ENCODE measurements at places on chromosomes 16 and 17.

GRCh38 chr17:83012200-83012785 lies 67.1 kb upstream of the METRNL start:
- no peak for DNase-seq
- H3K27me3 ChIP-seq = no peaks in the 10 kb centered on the region
- H3K36me3 ChIP-seq = peaks cover 22% of the 10 kb centered on the region
- no peak overlapping the region for H3K4me3 ChIP-seq

DNA sequence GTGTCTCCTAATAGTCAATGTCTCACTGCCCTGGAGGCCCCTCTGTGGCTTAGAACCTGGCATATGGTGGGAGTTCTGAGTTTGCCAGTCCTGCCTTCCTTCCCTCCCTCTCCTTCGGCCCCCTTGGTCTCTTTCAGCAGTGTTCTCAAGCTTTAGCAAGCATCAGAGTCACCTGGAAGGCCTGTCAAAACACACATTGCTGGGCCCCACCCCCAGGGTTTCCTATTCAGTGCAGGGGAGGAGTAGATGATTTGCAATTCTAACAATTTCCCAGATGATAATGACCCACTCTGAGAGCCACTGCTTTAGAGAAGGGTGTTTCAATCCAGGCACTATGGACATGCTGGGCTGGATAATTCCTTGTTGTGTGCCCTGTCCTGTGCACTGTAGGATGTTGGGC lies 26.4 kb upstream of the TMEM220 start:
- DNase-seq = no peak
- H3K4me1 ChIP-seq = no peaks in the 10 kb centered on the region
- no peak overlapping the region for H3K4me3 ChIP-seq
- H3K27ac ChIP-seq = no peak overlapping the region

GRCh38 chr17:64256913-64257807 lies 5.9 kb downstream of the TEX2 start:
- no peaks in the 10 kb centered on the region for H3K36me3 ChIP-seq
- peak; percentile 35 for DNase-seq
- H3K4me3 ChIP-seq = no peak overlapping the region
- H3K4me1 ChIP-seq = peaks cover 7% of the 10 kb centered on the region

DNA sequence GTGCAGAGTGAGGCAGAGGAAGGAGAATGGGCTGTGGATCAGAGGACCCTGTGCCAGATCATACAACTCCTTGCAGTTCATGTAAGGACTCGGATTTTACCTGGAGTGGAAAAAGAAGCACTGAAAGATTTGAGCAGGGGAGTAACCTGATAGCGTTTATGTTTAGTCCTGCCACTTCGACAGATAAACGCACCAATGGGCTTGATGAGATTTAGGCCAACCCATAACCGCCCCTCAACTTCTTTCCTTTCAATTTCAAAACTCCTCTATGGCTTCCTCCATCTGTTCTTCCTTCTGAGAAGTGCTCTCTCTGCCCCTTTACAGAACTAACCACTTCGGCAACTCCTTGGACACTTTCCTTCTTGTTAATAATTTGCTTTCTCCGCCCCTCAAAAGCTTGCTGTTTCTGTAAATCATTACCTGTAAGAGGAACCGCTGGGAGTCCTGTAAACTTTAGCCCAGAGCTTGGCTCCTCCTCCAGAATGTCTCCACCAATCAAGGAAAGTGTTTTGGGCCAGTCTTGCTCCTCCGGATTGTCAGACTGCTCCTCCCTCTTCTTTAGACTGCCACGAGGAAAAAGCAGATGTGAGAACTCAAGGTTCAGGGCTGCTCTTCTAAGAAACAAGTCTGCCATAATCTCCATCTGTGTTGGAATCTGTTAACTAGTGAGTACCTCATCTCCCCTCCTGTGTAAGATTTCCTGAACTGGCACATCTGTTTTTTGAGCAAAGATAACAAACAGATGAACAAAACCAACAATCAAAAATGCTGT lies at the start of gene ACSM3:
TSS of gene ACSM3 (plus strand) at position 554 of the 772 bp plus-strand sequence. CDS start 6,021 bp downstream, outside the sequence.
- H3K4me3 ChIP-seq = no peak within 1 kb of the TSS
- H3K27me3 ChIP-seq = no peaks in the 10 kb centered on the region
- DNase-seq = peak; percentile 81
- peak within 1 kb of the TSS; percentile 99 for H3K27ac ChIP-seq
- peaks cover 6% of the 10 kb centered on the region for H3K4me1 ChIP-seq

- H3K27me3 ChIP-seq = no peaks in the 10 kb centered on the region
- H3K36me3 ChIP-seq = peaks cover 57% of the 10 kb centered on the region
- peaks cover 24% of the 10 kb centered on the region for H3K4me1 ChIP-seq
- H3K4me3 ChIP-seq = peak overlapping the region; percentile 94
- DNase-seq = peak; percentile 42
Measured at GRCh38 chr17:16439811-16440351, 24.5 kb downstream of the TRPV2 start.

DNA sequence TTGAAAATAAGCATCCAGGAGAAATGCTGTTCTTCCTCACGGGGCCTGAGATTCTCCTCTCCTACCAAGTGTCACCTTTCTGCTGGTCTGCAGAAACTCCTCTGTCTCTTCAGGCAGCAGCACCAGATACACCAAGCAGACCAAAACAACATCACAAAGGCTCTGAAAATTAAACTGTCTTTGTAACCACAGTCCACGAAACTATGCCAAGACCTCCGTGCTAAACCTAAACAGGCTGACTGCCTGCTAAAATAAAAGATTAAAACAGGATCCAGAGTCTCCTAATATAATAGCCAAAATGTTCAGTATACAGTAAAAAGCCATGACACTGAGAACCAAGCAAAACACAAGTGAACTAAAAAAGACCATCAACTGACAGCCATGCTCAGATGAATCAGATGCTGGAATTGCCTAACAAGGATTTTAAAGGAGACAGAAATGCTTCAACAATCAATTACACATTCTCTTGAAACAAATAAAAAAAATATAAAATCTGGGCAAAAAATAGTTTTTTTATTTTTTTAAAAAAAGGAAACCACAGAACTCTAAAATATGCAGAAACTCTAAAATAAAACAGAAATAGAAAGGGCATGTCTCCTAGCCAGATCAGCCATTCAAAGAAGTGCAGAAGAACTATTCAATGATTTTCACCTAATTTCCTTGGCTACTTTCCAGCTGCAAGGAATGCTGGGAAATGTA lies 50.3 kb upstream of the TOX3 start:
- no peak for DNase-seq
- no peaks in the 10 kb centered on the region for H3K27me3 ChIP-seq
- H3K36me3 ChIP-seq = no peaks in the 10 kb centered on the region
- H3K4me1 ChIP-seq = no peaks in the 10 kb centered on the region

GRCh38 chr17:58308173-58308984 lies 20.2 kb downstream of the TSPOAP1 start:
- H3K27ac ChIP-seq = no peak overlapping the region
- no peaks in the 10 kb centered on the region for H3K4me1 ChIP-seq
- no peaks in the 10 kb centered on the region for H3K36me3 ChIP-seq
- H3K27me3 ChIP-seq = peaks cover 49% of the 10 kb centered on the region
- no peak for DNase-seq

GRCh38 chr16:31009120-31009519 lies 1.3 kb downstream of the STX1B start:
- no peak overlapping the region for H3K4me3 ChIP-seq
- H3K4me1 ChIP-seq = peaks cover 34% of the 10 kb centered on the region
- no peaks in the 10 kb centered on the region for H3K36me3 ChIP-seq
- no peak for DNase-seq

Data from mesenchymal stem cell (in vitro differentiated cells and primary cell).